ENCODE measurements at places on chromosomes 1 and 21.

- DNase-seq: no peak
These were observed 119.6 kb upstream of the USP24 start for GRCh38 chr1:55334797-55335196.

DNA sequence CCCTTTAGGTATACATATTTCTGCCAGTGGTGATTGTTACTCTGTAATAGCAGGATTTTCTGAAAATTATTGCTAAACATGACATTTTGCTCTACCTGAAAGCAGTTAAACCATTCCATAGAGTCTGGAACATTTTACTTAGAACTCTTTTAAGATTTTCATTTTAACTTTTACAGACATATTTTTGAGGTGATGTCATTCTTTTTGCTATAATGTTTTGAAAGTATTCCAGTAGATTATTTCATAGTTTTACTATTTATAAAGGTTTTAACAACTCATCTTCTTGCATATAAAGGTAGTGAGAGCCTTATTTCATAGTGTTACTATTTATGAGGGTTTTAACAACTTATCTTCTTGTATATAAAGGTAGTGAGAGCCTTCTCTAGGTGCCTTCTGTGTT is 42.9 kb downstream of the PTBP2 start:
- peak; percentile 4 for DNase-seq

DNA sequence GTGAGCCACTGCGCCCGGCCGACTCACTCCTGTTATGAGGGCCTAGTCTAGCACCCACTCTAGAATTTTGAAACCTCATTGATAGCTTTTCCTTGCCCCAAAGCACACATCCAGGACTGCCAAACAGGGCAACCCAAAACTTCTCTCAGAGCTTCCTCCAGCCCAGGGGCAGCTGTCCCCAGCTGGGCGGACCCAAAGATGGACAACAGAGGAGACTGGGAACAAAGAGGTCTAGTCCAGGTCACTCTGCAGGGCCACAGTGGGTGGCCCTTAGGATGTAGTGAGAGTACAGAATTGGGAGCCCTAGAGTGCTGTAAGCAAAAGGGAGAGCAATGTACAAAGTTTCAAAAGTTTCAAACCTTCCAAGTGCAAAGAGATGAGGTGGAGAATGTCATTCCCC is 1.2 kb downstream of the CD34 start:
- no peak for DNase-seq

GRCh38 chr1:213376862-213377372 is 325.9 kb downstream of the RPS6KC1 start:
- no peak for DNase-seq

All from GM03348 (cell line).